ENCODE measurements at places on chromosomes 5 and 9.

DNA sequence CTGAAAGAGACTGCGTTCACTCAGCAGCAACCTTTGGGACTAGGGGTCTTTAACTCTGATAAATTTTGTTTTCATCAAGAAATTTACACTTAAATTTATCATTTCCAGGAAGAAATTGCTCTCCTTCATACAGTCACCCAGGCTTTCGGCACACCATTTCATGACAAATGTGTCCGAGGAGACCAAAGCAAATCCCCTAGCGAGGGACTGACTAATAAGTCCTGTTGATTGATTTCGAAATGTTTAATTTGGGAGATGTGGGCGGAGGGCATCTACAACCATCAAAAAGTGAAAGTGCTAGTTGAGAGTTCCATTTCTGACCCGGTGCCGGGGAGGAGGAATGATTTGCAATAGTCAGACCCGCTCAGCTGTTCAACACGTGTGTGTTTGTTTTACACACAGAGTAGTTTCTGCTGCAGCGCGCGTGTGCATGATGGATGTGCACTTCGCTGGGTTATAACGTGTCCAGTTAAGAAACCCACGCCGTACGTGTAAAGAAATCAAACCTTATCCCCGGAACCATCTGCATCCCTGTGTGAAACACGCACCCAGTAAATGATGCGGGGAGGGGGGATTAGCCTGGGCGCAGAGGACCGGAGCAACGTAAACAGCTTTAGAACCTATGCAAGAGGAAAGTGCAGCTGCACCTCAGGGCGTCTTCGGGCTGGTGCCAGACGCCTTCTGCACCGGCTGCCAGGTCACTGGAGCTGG lies 845 bp upstream of the NR4A3 start:
- DNase-seq: no peak

GRCh38 chr5:134524272-134524825 lies 1.1 kb upstream of the JADE2 start:
- no peak for DNase-seq

DNA sequence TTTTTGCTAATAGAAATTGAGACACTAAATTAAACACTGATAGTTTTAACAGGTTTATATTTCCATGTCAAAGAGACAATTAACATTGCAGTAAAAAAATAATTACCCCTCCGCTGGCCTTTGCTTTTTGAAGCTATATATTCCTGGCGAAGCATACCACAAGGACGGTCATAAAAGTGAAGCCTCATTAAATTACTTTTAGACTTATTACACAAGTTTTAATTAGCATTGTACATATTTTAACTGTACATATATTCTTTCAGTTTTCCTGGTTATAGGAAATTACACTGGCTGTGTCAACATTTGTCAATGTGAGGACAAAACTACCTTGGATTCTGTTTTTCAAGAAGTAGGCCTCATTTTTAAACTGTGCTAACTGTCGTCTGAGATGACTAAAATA lies 1.2 kb downstream of the CDKN2A start:
- no peak for DNase-seq

GRCh38 chr5:151058891-151059489 lies 21.8 kb downstream of the TNIP1 start:
- DNase-seq: no peak

- no peak for DNase-seq
Measured at GRCh38 chr5:150112201-150113046, 26.1 kb upstream of the CSF1R start.

DNA sequence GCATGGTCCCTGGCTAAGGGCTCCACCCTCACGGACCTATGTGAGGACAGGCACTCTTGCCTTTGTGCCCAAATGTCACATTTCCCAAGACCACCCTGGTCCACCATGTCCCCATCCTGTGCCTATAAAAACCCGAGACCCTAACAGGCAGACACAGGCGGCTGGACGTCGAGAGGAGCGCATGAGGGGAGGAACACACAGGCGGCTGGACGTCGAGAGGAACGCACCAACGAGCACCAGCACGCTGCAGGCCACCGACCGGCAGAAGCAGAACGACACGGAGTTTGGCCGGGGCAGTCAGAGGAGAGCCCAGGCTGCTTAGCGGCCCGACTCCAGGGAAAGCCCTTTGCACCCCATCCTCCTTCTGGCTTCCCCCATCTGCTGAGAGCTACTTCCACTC lies 119.9 kb downstream of the ADAMTS2 start:
- DNase-seq: no peak

DNA sequence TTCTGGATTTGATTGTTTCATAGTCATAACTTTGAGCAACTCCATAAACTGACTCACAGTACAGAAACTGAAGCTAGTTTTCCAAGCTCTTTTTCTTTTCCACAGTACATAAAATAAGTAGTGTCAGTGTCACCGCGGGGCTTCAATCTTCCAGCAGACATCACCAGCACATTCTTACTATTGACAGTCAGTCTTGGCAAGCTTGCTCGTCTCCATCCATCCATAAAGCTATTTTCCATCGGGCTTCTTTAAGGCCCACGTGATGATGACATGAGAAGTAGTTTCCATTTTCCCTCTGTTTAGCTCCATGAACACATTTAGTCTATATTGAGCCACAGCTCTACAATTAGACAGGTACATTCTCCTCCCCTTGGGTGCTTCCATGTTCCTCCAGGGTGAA lies 443.4 kb downstream of the KDM4C start:
- DNase-seq: no peak

- DNase-seq: no peak
Measured at GRCh38 chr5:7415123-7415522, 19.2 kb downstream of the ADCY2 start.

DNA sequence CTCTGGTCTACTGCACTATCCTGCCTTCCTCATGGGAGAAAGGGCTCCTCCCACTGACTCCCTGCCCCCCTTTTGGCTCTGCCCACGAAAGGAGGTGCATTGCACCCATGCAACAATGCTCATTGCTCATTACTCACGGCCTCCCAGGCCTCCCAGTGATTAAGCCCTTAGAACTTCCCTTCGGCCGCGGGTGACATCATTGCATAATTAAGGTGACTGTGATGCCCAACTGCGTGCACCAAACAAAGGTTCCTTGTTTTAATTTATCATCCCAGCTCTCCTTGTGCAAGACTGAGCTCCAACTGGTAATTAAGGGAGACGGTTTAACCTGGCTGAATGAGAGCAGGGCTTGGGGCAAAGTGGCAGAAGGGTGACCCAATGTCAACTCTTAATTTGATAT lies 180.4 kb downstream of the GAS1 start:
- DNase-seq: no peak

GRCh38 chr5:121762426-121762825 lies 89.3 kb upstream of the FTMT start:
- DNase-seq: no peak

DNA sequence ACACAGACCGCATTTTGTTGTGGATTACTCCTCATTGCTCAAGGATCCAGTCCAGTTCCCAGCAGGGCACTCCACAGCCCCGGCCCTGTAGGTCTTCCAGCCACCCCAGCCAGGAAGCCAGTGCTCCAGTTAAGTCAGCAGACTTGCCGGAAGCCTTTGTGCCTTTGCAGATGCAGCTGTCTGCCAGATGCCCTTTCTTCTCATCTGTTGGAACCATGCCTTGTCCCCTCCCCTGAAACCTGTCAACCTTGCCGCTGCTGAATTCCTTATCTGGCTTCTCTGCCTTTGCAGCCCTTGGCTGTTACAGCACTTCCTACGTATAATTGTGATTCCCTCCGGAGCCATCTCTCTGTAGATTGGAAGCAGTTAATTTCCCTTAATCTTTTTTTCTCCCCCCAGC lies 28.4 kb downstream of the PSAT1 start:
- no peak for DNase-seq

- DNase-seq: no peak
Measured at GRCh38 chr5:158430166-158430797, 571.3 kb upstream of the CLINT1 start.

DNA sequence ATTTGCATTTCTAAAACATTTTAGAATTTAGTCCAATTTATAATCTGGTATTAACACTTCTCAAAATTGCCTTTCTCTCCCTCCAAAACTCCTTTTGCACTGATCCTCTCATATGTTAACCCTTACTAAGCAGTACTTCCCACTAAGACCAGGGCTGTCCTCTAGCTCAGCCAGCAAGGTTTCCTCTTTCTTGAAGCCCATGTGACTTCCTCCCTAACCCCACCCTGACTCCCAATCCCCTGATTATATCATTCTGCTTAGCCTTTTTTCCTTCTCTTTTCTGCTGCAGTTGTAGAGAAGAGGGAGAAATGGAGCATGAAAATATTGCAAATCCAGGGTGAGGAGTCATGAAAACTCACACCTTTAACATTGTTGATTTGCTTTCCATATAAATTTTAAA lies 241.7 kb downstream of the MCTP1 start:
- no peak for DNase-seq

Measured in GM18507 (cell line).